ENCODE measurements at places on chromosomes 16 and 17. TPM values are rescaled to one million over a fixed set of nuclear protein-coding genes. Genes with fewer than 3 reads are reported as not detected.
A peak's percentile ranks its signal among the peaks of the same experiment; 100 is the strongest.

CCL7 gene
- total RNA-seq = not detected

TBX2 gene
- total RNA-seq = not detected

PPM1D gene
- 22.9 TPM for total RNA-seq

DNA sequence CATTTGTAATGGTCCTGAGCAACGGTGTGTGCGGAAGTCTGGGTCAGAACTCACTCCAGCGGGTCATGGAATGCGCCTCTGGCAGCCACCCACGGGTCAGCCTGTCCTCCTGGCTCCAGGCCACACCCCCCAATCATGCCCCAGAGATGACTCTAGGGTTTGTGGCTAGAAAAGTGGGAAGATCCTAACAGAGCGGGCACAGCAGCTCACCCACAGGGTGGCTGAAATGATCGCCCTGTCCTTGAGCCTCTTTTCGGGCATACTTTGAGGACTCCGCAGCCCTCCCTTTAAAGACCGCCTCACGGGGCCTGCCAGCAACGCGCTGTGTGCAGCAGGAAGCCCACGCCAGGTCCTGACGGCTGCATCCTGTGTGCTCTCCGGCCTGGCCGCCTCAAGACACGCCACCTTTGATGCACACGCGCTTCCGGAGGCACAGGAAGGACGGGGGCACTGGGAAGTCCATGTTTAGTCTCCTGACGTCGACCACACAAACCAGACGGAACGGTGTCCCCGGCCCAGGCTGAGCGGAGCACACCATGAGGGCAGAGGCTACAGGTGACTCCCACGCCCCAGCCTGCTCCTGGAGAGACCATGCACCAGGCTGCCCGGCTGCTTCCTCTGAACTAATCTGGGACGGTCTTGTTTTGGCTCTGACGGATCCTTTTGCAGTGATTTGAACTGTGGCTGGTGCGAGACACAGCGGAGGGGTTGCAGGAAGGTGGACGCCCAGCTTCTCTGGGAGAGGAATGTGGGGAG lies 92.9 kb downstream of the TBC1D16 start:
- DNase-seq = no peak

TNFRSF13B gene
- total RNA-seq = not detected

DNA sequence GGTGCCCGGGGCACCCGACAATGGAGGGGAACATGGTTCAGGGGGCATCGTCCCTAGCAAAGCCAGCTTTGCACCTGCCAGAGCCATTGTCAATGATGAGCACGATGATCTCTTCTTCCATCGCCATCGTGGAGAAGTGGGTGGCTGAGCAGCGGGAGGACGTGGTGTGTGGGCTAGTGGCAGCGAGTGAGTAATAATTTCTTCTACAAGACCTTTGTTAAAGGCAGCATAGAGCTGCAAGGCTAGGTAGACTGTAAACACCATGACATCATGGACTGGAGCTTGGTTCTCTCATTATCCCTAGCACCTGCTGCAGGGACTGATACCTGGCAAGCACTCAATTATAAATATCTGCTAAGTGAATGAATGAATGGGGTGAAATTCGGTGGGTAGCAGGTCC lies 6.7 kb upstream of the HEATR3 start:
- no peak for DNase-seq

GGT6 gene
- not detected for total RNA-seq

DNA sequence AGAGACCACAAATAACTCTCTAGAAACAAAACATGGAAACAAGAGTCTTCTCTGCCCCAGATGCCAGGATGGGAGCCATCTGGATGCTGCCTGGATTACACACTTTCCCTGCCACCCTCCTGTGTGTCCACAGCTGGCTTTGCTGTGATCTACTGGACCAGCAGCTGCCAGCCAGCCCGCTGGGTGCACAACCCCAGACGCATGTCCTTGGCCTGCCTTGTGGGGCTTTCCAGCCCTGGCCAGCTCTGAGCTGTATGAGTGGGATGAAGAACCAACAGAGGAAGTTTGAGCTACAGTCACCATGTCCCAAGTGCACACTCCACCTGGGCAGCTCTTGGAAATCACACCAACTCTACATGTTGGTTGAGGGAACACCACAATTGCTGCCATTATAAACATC lies 57.0 kb upstream of the TNRC6C start:
- peak; percentile 1 for DNase-seq

DNA sequence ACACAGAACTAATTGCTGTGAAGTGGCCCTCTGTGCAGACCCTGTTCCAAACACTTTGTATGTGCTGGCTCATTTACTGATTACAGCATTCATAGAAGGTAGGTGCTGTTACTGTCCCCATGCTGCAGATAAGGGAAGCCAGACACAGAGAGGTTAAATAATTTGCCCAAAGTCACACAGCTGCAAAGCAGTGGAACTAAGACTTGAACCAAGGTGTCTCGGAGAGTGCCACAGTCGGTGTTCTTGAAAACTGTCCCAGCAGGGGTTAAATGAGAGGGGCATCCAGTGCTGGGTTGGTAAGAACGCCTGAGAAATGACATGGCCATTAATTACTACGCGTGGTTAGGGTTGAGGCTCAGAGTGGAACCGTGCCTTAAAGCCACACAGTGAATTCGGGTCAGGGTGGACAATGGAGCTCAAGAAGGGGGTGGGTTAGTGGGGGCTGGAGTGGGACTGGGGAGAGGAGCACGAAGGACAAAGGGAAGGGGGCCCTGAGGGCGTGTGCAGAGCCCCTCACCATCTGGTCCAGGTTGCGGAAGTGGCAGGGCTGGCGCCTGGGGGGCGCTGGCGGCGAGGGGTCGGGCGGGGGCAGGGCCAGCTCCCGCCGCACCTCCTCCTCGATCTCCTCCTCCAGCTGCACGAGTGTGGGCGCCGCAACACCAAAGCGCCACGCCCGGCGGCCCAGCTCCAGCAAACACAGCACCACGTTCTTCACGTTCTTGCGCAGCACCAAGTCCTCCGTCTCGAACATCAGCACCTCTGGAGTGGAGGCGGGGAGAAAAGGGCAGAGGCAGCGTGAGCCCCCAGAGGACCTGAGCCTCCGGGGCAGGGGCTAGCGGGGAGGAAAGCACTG lies 3.3 kb downstream of the GAS2L2 start:
- DNase-seq = peak; percentile 47

DNA sequence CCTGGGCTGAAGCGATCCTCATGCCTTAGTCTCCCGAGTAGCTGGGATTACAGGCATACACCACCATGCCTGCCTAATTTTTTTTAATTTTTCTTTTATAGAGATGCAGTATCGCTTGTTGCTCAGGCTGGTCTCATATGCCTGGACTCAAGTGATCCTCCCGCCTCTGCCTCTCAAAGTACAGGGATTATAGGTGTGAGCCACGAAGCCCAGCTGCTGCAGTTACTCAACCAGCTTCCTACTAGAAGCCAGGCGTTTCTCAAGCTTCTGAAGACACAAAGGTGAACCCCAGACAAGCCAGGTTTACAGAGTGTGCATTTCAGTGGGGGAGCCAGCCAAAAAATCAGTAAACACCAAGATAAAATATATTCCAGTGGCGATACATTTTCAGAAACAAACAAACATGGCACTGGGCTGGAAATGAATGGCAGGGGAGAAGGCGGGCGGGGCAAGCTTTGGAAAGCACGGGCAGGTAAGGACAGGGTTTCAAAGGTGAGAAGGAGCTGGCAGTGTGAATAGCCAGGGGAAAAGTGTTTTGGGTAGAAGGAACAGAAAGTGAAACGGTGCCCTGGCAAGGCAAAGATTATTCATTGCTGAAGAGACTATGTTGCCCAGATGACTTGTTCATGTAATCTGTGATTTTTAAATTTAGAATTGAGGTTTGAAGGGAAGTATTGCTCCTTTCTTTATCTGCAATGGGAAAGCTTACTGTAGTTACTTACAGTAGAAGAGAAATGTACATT lies 471.1 kb downstream of the WWOX start:
- DNase-seq = no peak

- DNase-seq = peak; percentile 65
Measured at GRCh38 chr16:47787696-47788095, 326.6 kb downstream of the PHKB start.

- no peak for DNase-seq
Measured at GRCh38 chr16:27475561-27475960, 73.6 kb downstream of the IL21R start.

STAC2 gene
- 0.13 TPM for total RNA-seq

FBXW10B gene
- not detected for total RNA-seq

GRCh38 chr16:4660454-4661007 lies 32.8 kb upstream of the NUDT16L1 start:
- DNase-seq = no peak

- DNase-seq = no peak
Measured at GRCh38 chr17:3905017-3905520, 11.2 kb downstream of the P2RX1 start.

GRCh38 chr16:50856991-50857390 lies 115.1 kb downstream of the CYLD start:
- DNase-seq = no peak

DNA sequence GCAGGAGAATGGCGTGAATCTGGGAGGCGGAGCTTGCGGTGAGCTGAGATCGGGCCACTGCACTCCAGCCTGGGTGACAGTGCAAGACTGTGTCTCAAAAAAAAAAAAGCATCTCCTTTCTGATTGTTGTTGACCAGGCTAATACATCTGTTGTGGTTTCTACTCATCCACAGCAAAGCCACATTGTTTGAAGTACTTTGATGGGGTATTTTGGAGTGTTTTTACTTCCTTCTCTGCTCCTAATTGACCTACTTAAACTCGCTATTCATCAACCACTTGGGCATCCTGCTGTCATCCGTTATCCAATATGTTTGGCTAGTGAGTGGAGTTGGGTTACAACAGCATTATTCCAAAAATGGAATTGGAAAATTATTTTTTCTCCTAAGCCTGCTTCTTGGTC lies 3.5 kb upstream of the CDC27 start:
- no peak for DNase-seq

DNA sequence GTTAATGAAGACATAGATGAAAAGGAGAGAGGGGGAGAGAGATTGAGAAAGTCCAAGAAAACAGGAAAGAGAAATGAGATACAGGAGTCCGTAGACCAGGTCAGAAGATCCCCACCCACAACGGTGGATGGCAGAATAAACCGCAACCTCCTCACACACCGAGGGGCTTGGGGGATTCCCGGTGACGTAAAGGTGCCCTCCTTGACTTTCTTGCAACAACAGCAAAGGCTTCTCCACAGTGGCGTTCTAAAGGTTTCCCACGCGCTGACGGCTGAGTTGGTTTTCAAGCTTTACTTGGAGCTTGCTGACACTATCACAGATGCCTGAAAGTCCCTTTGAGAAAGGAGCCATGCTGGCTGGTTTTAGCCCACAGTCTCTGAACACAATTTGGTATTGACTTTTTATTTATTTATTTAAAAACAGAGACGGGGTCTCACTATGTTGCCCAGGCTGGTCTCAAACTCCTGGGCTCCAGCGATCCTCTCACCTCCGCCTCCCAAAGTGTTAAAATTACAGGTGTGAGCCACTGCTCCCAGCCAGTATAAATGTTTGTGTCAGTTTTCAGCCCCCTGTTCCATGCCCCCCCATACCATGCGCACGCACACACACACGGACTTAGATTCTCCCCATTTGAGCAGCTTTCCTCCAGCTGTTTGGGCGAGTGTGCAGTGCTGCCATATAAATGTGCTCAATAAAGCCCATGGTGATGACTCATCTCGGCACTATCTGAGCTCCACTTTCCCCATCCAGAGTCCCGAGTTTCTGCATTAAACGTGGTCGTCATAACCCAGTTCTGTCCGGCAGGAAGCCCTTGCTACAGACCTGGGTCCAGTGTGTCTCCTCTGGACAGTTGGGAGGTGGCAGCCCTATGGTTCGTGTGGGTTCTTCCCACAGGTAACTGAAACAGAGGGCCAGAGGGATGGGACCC lies 33.0 kb upstream of the SEC14L1 start:
- no peak for DNase-seq

- peak; percentile 22 for DNase-seq
Measured at GRCh38 chr17:56891751-56892150, 22.1 kb downstream of the TRIM25 start.

- DNase-seq = peak; percentile 80
Measured at GRCh38 chr17:27793168-27793905, 7.0 kb downstream of the NOS2 start.

GRCh38 chr17:31535581-31535981 lies 144.1 kb downstream of the RAB11FIP4 start:
- no peak for DNase-seq

DNA sequence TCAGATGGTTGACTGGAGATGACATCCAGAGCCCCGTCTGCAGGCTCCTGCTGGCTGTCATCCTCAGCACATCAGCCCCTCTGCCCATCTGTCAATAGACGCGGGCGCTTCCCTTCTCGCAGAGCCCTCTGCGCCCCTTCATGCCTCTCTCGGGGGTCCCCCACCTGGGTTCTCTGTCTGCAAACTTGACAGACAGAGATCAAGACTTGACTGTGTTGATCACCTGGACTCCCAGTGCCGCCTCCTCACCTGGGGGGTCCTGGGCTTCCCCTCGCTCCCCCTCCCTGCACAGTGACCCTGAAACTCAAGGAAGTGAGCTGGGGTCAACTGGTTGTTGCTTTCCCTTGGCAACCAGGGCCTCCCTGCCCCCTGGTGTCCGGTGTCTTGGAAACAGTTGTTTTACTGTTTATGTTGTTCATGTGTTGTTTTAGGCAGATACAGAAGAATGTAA lies 31.9 kb downstream of the RNF213 start:
- peak; percentile 43 for DNase-seq

DNA sequence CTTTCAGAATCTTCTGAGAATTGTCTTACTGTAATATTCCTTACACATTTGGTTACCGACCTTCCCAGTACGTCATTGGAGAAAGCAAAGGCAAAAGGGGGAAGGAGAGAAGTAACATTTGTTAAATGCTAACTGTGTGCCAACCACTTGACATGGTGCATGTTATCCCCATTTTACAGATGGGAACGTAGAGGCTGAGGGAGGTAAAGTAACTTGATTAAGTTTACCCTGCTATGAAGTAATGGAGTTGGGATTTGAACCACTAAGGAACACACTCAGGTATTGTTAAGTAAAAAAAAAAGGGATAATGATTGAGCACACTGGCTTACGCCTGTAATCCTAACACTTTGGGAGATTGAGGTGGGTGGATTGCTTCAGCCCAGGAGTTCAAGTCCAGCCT lies 156.4 kb downstream of the PRKCA start:
- no peak for DNase-seq

GRCh38 chr16:1455190-1456171 lies 11.1 kb upstream of the CCDC154 start:
- DNase-seq = no peak

- no peak for DNase-seq
Measured at GRCh38 chr16:59699786-59700185, 965.7 kb upstream of the GOT2 start.

DNA sequence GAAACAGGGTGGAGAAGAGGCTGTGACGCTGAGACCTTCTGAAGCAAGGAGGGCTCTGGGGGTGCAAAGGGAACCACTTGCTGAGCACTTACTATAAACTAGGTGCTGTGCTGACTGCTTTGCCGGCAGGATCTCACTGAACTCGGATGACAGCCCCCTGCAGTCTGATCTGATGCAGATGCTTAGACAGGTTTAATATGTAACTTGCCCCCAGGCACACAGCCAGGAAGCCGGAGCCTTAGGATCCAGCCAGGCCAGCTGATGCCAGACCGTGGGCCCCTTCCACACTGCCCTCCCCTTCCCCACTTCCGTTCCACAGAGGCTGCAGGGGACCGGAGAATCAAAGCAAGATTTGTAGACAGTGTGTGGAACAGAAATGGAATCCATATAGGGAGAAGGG lies 23.1 kb downstream of the SPACA3 start:
- DNase-seq = no peak

- DNase-seq = peak; percentile 87
Measured at GRCh38 chr17:64281962-64282752, 19.1 kb upstream of the TEX2 start.

All from neural progenitor cell (in vitro differentiated cells).